ENCODE measurements at places on chromosomes 3 and 15.

GRCh38 chr3:14587740-14588360 is 47.7 kb upstream of the GRIP2 start:
- DNase-seq, result no peak

- DNase-seq, result no peak
Measured at GRCh38 chr3:143840636-143841035, 7.6 kb downstream of the SLC9A9 start.

GRCh38 chr3:33437556-33438283 is 2.5 kb downstream of the UBP1 start:
- DNase-seq, result no peak

DNA sequence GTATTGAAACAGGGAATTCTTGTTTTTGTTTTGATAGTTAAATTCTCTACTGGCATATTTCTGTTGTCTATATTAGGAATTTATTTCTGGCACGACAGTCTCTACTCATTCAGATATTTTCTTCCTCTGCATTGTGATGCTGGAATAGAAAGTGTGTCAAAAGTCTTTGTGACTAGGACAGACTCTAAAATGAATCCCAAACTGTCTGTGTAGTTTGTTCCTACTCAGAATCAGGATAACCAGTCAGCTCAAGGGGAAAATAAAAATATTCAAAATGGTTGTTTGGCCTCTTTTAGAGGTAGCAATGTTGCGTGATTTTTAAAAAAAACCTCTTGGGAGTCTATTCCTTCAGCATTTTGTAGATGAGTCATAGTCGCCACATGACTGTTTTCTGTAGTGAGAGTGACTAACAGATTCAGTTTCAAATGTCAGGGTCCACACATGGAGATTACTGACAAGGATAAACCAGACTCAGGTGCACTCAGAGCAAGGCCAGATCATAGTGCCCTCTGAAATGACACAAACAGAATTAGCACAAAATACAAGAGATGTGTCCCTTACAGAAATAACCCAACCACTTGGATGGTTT is 13.1 kb downstream of the SLC7A14 start:
- no peak for DNase-seq

GRCh38 chr3:97911459-97911858 is 60.8 kb downstream of the RIOX2 start:
- DNase-seq, result no peak

GRCh38 chr15:67021455-67021854 is 43.9 kb upstream of the SMAD3 start:
- no peak for DNase-seq

DNA sequence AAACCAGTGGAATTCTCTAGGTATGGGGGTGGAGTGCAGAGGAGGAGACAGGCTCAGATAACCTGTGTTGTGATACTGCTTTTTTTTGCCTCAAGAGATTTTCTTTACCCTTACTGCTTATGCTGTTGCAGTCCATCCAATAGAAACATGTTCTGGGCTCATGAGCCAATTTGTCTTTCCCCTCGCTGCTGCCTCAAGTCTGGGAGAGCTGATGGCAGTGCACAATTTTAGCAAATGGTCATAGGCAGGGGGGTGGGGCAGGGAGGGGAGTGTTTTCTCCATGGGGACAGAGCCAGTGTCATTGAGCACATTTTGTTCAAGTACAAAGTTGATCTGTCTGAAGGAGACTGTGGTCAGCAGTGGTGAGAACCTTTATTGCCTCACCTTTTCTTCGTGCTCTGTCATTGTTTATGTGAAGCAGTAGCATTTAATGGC is 134.9 kb downstream of the MBNL1 start:
- DNase-seq, result no peak

GRCh38 chr15:50068016-50068415 is 51.0 kb downstream of the ATP8B4 start:
- no peak for DNase-seq

DNA sequence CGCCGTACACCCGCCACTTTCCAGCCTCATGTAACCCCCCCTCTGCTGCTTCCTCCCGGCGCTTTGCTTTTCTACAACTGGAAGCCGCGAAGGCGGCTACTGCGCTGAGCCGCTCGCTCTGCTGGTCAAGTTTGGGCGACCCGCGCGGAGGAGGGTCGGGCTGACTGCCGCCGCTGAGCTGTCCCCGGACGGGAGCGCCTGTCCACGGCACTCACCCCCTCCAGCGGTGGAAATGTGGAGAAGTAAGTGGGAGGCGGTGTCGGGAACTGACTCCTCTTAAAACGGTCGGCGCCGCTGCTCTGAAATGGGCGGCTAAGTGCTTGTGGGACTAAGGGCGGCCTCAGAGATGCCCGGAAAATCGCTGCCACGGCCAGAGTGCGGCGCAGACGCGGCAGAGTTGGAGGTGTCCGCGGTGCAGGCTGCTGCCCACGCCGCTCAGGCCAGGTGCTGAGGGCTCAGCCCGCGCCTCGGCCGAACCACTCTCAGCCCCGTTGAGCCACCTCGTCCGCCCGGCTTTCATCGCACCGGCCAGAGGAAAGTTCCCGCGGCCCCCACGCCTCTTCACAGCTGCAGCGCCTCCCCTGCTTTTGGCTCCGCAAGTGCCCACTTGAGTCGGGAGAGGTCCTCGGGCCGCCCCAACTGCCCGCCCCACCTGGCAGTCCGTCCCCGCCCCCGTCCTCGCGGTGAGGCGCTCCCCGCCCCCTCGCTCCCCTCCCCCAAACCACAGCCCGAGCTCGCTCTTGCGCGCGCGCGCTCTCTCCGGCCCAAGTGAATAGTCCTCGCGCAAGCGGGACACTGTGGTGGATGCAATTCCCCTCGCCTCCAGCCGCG is at the start of gene EPHA6:
TSS of gene EPHA6 (plus strand) at position 775 of the 831 bp plus-strand sequence.
- no peak for DNase-seq

- no peak for DNase-seq
Measured at GRCh38 chr3:40969341-40969740, 230.0 kb upstream of the CTNNB1 start.

DNA sequence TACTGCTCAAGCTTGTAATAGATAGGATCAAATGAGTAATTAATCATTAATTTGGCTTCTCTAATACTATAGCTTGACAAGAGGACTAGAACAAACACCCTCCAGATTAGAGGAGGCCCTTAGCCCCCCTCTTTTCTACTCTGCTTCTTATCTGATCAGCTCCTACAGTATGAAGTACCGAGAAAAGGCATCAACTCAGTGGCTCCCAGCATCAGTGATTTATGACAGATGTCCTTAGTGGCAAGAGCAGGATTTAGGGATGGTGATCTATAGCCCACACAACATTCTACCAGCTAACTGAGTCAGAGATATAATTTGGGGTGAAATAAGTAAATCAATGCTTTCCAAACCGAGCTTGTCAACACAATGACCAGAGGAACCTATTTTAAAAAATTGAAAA is 541.1 kb downstream of the NLGN1 start:
- no peak for DNase-seq

DNA sequence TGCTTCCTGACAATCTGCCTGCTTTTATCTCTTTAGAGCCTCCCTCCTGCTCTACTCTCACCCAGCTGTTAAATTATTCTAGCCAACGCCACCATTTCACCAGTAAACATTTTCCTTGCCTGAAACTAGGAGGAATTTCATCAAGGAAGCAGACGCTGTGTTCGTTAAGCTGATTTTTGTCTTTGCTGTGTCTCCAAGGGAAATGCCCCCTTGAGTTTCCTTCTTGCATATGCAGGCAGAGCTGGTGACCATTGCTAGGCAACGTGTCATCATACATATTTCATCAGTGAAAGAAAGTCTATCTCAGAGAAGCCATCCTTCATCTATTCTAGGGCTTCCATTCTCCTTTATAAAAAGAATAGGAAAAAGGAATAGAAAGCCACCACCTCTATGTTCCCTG is 87.0 kb upstream of the ST8SIA2 start:
- DNase-seq, result no peak

DNA sequence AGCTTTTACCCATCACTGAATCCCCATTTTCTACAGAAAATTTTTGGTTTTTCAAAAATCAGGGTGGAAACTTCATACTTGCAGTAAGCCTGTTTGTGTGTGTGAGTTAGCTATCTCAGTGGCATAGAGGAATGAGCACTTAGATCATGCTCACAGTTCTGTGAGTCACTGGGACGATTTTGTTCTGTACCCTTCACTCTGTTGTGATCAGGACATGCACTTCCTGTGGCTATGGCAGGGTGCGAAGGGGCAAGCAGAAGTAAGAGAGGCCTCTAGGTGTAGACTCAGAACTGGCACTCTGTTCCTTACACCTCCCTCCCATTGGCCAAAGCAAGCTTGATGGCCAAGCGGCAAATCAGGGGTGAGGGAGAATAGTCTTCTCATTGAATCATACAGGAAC is 11.6 kb downstream of the NIPA2 start:
- DNase-seq, result no peak

GRCh38 chr3:24254649-24255048 is 240.0 kb downstream of the THRB start:
- DNase-seq, result no peak

DNA sequence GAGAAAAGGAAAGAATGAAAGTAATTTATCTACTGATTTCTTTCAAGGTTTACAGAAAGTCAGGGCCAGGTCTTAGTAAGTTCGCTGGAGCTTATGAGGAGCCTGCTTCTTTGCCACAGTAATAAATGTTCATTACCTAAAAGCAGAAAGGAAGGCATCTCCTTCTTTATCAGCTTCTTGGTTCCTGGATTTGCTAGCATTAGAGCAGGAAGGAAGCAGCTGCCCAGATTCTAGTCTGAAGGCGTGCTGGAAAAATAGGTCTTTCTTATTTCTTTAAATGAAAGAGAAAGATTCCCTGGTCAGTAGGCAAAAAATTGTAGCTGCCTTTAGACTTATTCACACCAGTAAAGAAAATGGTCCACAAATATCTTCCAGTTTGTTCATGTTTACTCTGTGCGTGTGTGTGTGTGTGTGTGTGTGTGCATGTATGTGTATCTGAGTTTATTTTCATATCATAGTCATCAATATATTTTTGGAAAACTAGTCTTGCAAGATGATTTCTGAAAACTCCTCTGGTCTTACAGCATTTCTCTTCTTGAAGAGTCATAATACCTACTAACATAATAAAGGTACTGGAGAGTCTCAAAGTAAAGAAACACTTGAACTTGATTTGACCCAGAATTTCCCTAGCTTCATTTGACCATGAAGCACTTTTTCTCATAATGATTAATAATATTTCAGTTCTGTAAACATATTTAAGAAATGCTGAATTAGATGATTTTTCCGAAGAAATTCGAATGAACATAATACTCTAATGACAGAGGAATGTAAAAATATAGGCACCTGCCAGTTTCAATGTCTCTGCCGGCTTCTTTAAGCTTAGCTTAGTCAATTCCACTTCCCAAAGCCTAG is 255.3 kb upstream of the ZPLD1 start:
- DNase-seq, result no peak

- DNase-seq, result no peak
Measured at GRCh38 chr3:191348098-191348497, 17.8 kb upstream of the UTS2B start.

DNA sequence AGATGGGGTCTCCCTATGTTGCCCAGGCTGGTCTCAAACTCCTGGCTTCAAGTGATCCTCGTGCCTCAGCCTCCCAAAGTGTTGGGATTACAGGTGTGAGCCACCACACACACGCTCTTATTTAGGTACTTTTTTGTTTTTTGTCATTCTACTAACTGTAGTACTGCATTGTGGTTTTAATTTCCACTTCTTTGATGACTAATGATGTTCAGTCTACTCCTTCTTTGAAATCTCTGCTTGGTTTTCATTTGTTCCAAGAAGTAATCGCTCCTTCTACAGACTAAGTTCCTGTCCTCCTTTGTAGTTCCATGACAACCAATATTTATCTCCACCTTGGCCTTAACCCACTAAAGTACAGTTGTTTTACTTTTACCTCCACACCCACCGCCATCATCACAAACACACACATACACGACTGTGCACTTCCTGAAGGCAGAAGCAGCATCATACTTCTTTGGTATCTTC is 529 bp upstream of the DLEC1 start:
- no peak for DNase-seq

DNA sequence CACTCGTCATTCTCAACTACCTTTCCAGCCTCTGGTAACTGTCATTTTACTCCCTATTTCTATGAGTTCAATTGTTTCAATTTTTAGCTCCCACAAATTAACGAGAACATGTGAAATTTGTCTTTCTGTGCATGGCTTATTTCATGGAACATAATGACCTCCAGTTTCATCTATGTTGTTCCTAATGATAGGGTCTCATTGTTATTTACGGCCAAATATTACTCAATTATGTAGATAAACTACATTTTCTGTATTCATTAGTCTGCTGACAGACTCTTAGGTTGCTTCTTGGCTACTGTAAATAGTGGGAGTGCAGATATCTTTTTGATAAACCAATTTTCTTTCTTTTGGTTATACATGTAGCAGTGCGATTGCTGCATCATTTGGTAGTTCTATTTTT is 374.9 kb upstream of the ROBO1 start:
- DNase-seq, result no peak

DNA sequence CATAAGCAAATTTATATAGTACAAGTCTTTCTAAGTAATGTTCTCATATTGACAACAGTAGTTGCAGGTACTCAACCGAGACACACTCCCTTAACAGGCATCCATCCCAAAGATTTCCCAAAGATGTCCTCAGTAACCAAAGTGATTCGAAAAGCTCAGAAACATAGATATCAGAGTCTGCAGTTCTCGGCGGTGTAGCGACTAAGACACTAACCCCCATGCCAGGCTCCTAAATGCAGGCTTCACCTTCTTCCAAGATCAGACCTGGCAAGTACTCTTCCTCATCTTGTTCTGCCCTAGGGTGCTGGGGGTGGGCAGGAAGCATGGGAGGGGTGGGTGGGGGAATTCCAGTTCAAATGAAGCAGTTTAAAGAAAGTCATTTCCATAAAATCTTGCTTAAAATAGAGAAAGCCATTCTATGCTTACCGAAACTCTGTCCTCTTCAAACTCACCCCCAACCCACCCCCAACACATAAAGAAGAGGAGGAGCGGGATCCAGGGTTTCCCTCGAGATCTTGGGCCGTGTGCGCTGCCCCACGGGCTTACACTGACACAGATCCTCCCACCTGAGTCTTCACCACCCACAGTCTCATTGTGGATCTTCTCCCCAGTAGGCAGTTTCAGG is 59.0 kb upstream of the BCL6 start:
- DNase-seq, result no peak

DNA sequence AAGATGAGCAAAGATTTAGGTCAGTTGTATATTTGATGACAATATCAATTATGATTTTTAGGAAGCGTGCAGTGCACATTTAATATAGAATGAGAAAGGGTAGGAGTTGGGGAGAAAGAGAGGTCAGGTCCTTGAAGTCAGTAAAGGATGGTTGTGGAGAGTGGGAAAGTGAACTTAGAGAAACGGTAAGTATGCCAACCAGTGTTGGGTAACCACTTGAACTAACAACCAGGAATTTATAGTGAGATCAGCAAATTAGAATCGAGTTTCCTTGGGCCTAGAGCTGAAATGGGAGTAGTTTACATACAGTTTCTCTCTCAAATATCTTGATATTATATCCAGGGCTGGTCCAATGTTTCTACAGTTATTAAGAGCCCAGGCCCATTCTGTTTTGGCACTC is 188.5 kb upstream of the RBMS3 start:
- no peak for DNase-seq

GRCh38 chr15:91146728-91147127 is 46.7 kb downstream of the SV2B start:
- no peak for DNase-seq

DNA sequence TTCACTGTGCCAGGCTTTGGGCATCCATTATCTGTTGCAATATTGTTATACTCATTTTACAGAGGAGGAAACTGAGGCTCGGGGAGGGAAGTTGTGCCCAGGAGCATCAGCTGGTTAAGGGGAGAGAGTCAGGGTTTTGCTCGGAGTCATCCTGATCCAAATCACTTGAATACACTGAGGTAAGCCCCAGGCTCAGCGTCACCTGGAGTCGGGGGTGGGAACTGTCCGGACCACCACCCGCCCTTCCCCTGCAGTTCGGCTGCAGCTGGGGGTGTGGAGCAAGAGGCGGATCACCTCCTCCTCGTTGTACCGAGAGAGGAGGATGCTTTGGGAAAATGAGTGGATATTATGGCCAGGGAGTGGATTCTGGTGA is 646 bp downstream of the HRH1 start:
- no peak for DNase-seq
